ENCODE measurements at places on chromosomes 7 and 10. TPM values are rescaled to one million over a fixed set of nuclear protein-coding genes. Genes with fewer than 3 reads are reported as not detected.

The FZD8 gene
- total RNA-seq = 2.0 TPM

The CALHM2 gene
- total RNA-seq = 52.5 TPM

The SLC29A4 gene
- 0.86 TPM for total RNA-seq

The FAM25C gene
- not detected for total RNA-seq

The HNRNPF gene
- 187 TPM for total RNA-seq

The PLAC9 gene
- total RNA-seq = not detected

The TCERG1L gene
- not detected for total RNA-seq

The CLRN3 gene
- total RNA-seq = not detected

The FKBP6 gene
- total RNA-seq = not detected

The PHTF2 gene
- total RNA-seq = 53.5 TPM

The MET gene
- 44.5 TPM for total RNA-seq

The SRI gene
- 85.9 TPM for total RNA-seq

The WNT8B gene
- not detected for total RNA-seq

The GPR15LG gene
- not detected for total RNA-seq

The VGF gene
- 0.53 TPM for total RNA-seq

The IFIT1B gene
- total RNA-seq = not detected

The TAS2R41 gene
- not detected for total RNA-seq

The CNPY4 gene
- 40.6 TPM for total RNA-seq

The PARP12 gene
- total RNA-seq = 14.5 TPM

The KCNH2 gene
- total RNA-seq = 8.7 TPM

The CFAP58 gene
- total RNA-seq = not detected

The SH2B2 gene
- 4.3 TPM for total RNA-seq

The TBL2 gene
- 110 TPM for total RNA-seq

The PWWP2B gene
- total RNA-seq = 6.9 TPM

The PTF1A gene
- total RNA-seq = not detected

The LRRC61 gene
- total RNA-seq = 1.7 TPM

The CAMK1D gene
- 1.2 TPM for total RNA-seq

The SGMS1 gene
- total RNA-seq = 38.6 TPM

The PPIF gene
- total RNA-seq = 63.4 TPM

The RBM48 gene
- 3.2 TPM for total RNA-seq

The OR13A1 gene
- not detected for total RNA-seq

The HYAL4 gene
- total RNA-seq = not detected

The SH2D4B gene
- not detected for total RNA-seq

The KNDC1 gene
- total RNA-seq = 0.58 TPM

The MYL10 gene
- total RNA-seq = not detected

The NPTX2 gene
- not detected for total RNA-seq

The EPHB6 gene
- total RNA-seq = 25.4 TPM

The ANKRD30A gene
- total RNA-seq = not detected

The CRYGN gene
- total RNA-seq = not detected

The FBXL13 gene
- 1.4 TPM for total RNA-seq

The NEURL1 gene
- not detected for total RNA-seq

The TSPAN33 gene
- total RNA-seq = 2.6 TPM

The WDFY4 gene
- total RNA-seq = not detected

The CPA1 gene
- total RNA-seq = not detected

The CYCS gene
- 77.3 TPM for total RNA-seq

The IKZF1 gene
- not detected for total RNA-seq

The OR2F2 gene
- not detected for total RNA-seq

The VTI1A gene
- total RNA-seq = 32.4 TPM

The CHAT gene
- total RNA-seq = not detected

Measured in myometrial cell (primary cell).